Neural crest cell (in vitro differentiated cells): ENCODE measurements at places on chromosomes 12 and 14. TPM values are rescaled to one million over a fixed set of nuclear protein-coding genes. Genes with fewer than 3 reads are reported as not detected.

MYL2 gene
- not detected in 2 replicates for total RNA-seq

TMTC2 gene
- total RNA-seq: 12.3 and 12.5 TPM in 2 replicates

GALNT16 gene
- total RNA-seq: 18.5 and 20.1 TPM in 2 replicates

DEPDC4 gene
- total RNA-seq: 3.5 and 4.1 TPM in 2 replicates

LRRC10 gene
- not detected in 2 replicates for total RNA-seq

- H3K36me3 ChIP-seq: no peaks in the 10 kb centered on the region
- DNase-seq: peak; percentile 27
- no peaks in the 10 kb centered on the region for H3K4me1 ChIP-seq
- no peak overlapping the region for H3K4me3 ChIP-seq
Observed at GRCh38 chr12:52380271-52380694, 5.2 kb downstream of the KRT84 start.

DNA sequence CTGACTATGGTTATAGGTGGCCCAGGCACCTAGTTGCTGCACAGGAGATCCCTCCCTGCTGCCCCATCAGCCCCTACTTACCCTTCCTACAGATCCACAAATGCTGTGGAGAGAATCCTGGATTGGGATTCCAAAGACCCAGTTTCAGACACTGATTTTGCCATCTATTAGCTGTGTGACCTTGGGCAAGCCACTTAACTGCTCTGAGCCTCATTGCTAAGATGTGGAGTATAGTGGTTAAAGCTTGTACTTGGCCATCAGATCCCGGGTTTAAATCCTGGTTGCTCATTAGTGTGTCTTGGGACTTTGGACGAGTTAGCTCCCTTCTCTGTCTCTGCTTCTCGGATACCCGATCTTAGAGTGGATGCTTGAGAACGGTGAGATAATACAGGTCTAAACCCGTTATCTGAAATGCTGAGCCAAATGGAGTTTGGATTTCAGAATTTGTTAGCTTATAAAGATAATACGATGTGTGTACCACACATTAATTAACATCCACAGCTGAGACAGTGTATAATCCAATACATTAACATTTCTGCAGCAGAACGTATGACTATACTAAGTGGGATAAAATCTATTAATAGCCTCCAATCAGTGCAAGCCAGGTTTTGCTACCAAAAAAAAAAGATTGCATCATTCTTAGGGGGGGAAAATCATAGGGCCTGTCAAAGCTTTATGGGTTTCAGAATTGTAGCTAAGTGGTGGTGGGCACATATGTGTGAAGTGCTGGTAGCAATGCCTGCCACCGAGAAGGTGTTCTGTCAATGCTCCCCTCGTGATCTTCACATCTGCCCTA, 16.0 kb downstream of the PROX2 start:
- no peaks in the 10 kb centered on the region for H3K4me1 ChIP-seq
- no peak for DNase-seq
- no peak overlapping the region for H3K4me3 ChIP-seq

GRCh38 chr14:55416866-55417265, 5.2 kb upstream of the ATG14 start:
- H3K4me1 ChIP-seq: peaks cover 10% of the 10 kb centered on the region
- no peak overlapping the region for H3K4me3 ChIP-seq
- peaks cover 41% of the 10 kb centered on the region for H3K27me3 ChIP-seq
- DNase-seq: no peak
- no peaks in the 10 kb centered on the region for H3K36me3 ChIP-seq

GRCh38 chr12:7512553-7512952, 9.0 kb upstream of the CD163 start:
- no peaks in the 10 kb centered on the region for H3K36me3 ChIP-seq
- no peak for DNase-seq
- no peaks in the 10 kb centered on the region for H3K4me1 ChIP-seq

GRCh38 chr14:63596998-63597658, 44.5 kb downstream of the WDR89 start:
- no peaks in the 10 kb centered on the region for H3K27me3 ChIP-seq
- H3K4me1 ChIP-seq: peaks cover 6% of the 10 kb centered on the region
- DNase-seq: no peak

GRCh38 chr14:96104469-96105057, 65.4 kb downstream of the C14orf132 start:
- peaks cover 6% of the 10 kb centered on the region for H3K4me1 ChIP-seq
- DNase-seq: no peak
- H3K4me3 ChIP-seq: no peak overlapping the region
- H3K27ac ChIP-seq: no peak overlapping the region
- peaks cover 10% of the 10 kb centered on the region for H3K27me3 ChIP-seq

- H3K4me1 ChIP-seq: peaks cover under 1% of the 10 kb centered on the region
- H3K27ac ChIP-seq: no peak overlapping the region
- no peak overlapping the region for H3K4me3 ChIP-seq
- DNase-seq: no peak
- no peaks in the 10 kb centered on the region for H3K27me3 ChIP-seq
Observed at GRCh38 chr12:19302100-19302640, 137.1 kb upstream of the AEBP2 start.

DNA sequence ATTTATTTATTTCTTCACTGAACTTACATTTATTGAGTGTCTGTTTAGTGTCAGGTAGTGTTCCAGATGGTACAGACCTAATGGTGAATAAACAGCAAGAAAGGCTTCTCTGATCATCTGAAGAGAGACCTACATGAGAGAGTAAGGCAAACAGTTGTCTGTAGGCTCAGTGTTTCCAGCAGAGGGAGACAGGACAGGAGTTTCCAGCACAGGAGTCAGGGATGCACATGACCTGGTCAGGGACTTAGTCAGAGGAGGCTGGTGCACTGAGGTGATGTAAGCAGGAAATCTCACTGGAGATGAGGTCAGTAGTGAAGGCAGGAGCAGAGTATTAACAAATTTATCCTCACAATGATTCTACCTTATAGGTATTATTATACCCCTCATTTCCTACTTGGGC, 233.2 kb downstream of the MDGA2 start:
- H3K27ac ChIP-seq: no peak overlapping the region
- DNase-seq: no peak
- peaks cover 8% of the 10 kb centered on the region for H3K4me1 ChIP-seq
- H3K4me3 ChIP-seq: no peak overlapping the region

- H3K27me3 ChIP-seq: no peaks in the 10 kb centered on the region
- DNase-seq: no peak
- H3K27ac ChIP-seq: no peak overlapping the region
- no peak overlapping the region for H3K4me3 ChIP-seq
- peaks cover 19% of the 10 kb centered on the region for H3K4me1 ChIP-seq
Observed at GRCh38 chr14:24954037-24954699, 95.8 kb downstream of the STXBP6 start.

GRCh38 chr14:24395609-24396582, 2.9 kb upstream of the NYNRIN start:
- DNase-seq: no peak
- no peak overlapping the region for H3K27ac ChIP-seq
- H3K36me3 ChIP-seq: no peaks in the 10 kb centered on the region
- H3K4me1 ChIP-seq: peaks cover 8% of the 10 kb centered on the region
- H3K27me3 ChIP-seq: peaks cover 9% of the 10 kb centered on the region
- no peak overlapping the region for H3K4me3 ChIP-seq

DNA sequence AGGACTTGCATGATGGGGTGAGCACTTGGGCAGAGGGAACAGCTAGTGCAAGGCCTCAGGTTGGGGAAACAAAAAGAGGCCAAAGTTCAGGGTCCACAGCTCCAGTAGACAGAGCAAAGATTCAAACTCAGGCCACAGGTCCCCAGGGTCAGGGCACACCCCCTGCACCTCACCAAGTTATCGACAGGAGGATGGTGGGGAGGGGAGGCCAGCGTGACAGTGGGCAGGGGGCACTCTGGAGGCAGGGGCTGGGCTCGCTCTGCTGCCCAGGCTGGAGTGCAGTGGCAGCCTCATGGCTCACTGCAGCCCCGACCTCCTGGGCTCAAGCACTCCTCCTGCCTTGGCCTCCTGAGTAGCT, 32.4 kb upstream of the ULK1 start:
- peak overlapping the region; percentile 76 for H3K4me3 ChIP-seq
- peak overlapping the region; percentile 35 for H3K27ac ChIP-seq
- DNase-seq: no peak
- H3K36me3 ChIP-seq: no peaks in the 10 kb centered on the region
- H3K27me3 ChIP-seq: peaks cover 39% of the 10 kb centered on the region
- peaks cover 49% of the 10 kb centered on the region for H3K4me1 ChIP-seq

DNA sequence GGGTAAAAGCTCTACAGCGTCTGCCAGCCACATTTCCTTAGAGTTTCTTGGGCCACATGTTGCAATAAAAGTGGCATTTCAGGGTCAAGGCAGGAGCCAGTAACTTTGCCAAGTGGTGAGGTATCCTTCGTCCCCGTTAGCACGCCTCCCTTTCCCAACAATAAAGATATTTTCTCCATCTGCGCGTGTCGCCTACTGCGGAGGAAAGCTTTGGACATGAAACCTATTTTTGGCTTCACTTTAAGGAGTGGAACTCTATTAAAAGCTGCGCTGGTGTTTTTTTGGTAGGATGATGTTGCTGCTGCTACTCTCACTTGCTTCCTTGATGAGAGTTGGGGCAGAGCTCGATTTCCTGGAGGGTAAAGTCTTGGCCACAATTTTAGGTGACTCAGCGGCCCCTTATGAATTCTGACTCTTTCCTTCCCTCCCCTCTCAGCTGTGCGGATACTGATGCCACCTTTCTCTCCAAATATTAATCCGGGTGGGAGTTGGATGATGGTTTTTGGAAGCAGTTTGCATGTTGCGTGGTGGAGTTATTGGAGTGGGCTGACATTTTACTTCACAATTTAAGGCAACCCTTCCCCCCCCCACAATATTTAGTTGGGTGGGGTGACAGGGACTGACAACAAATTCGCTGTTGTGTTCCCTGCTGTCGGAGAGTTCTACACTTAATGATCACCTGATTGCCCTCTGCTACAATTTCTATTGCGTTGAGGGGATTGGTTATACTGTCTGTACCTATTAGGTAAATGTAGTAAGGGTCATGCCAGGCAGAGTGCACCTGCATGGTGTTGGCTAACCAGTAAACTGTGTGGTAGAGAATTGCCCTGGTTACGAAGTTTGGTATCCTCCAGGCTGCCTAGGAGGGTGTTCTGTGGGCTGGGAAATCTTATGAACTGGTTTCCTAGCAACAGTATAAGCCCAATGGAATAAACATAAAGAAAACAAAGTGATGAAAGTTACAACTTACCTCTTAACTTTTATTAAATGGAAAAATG, 1.1 kb downstream of the CCDC91 start:
- H3K4me3 ChIP-seq: peak overlapping the region; percentile 92
- DNase-seq: no peak
- peak overlapping the region; percentile 88 for H3K27ac ChIP-seq
- H3K4me1 ChIP-seq: peaks cover 20% of the 10 kb centered on the region

DNA sequence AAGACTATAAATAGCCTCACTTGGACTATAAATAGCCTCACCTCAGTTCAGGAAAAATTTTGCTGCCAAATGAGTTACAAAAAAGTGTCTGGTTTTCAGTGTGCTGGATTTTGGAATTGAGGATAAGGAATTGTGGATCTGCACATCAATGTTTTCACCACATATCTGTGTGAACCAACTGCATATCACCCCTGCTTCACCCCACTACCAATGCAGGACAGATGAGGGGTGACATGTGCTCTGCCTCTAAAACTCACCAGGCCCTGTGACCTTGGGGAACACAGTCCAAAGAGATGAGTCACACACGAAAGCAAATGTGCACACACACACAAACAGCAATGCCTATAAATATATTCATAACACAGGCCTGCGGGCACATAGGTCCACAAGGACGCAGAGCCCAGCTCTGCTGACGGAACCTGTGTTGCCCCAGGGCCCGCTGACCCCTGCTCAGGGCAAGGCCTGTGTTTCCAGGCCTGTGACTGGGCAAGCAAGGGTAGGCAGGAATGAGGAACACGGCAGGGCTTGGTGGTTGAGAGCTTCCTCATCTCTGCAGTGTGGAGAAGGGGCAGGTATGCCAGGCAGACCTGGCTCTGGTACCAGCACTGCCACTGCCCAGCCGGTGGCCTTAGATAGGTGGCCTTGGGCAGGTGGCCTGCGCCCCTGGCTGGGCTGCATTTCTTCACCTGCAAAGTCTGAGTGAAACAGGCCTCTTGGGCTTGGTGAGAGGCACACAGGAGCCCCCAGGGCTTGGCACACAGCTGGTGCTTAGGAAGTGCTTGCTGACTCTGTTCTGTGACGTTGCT, 82.4 kb downstream of the ARL6IP4 start:
- H3K4me1 ChIP-seq: peaks cover 32% of the 10 kb centered on the region
- H3K27me3 ChIP-seq: no peaks in the 10 kb centered on the region
- DNase-seq: no peak
- no peak overlapping the region for H3K27ac ChIP-seq

DNA sequence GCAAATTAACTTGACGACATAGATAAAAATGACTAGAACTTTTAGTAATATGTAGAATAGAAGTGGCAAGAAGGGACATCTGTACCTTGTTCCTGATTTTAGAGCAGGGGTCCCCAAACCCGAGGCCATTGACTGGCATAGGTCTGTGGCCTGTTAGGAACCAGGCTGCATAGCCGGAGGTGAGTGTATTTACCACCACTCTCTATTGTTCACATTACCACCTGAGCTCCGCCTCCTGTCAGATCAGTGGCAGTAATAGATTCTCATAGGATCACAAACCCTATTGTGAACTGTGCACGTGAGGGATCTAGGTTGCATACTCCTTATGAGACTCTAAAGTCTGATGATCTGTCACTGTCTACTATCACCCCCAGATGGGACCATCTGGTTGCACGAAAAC, 113.6 kb upstream of the AVPR1A start:
- DNase-seq: no peak
- H3K4me1 ChIP-seq: no peaks in the 10 kb centered on the region
- no peak overlapping the region for H3K4me3 ChIP-seq

GRCh38 chr14:98714626-98715425, 557.2 kb downstream of the BCL11B start:
- no peak for DNase-seq
- no peak overlapping the region for H3K27ac ChIP-seq
- peaks cover 12% of the 10 kb centered on the region for H3K27me3 ChIP-seq

GRCh38 chr12:104493496-104493895, 36.7 kb downstream of the CHST11 start:
- peaks cover 13% of the 10 kb centered on the region for H3K4me1 ChIP-seq
- H3K4me3 ChIP-seq: no peak overlapping the region
- DNase-seq: no peak
- no peak overlapping the region for H3K27ac ChIP-seq
- H3K27me3 ChIP-seq: no peaks in the 10 kb centered on the region

DNA sequence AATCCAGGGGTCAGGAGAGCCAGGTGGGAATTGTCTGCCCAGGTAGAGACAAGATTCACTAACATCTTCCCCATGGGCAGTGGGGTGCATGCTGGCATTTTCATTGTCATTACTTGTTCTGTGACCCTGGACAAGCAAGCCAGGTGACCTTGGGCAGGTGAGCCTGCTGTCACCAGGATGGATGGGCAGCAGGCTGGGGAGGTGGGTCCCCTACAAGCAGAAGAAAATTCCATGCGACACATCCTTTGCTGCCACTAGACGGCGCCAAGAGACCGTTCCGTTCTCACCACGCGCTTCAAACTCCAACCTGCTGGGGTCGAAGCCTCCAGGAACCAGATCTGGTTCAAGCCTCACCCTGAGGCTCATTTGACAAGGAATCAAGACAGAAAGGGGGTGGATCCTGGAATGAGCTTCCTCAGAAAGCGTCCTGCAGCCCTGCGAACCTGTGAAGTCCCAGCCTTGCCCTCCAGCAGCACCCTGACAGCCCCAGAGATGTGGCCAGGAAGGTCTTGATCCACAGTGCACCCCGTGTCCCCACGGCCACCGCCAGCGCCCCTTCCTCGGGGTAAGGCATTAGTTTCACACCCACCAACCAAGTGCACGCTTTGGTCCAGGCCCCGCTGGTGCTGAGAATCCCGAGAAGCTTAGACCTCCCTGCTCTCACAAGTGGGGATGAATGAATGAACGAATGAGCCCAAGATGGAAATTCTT, 3.2 kb upstream of the DYNC1H1 start:
- H3K27me3 ChIP-seq: peaks cover 2% of the 10 kb centered on the region
- H3K4me1 ChIP-seq: peaks cover 26% of the 10 kb centered on the region
- peak; percentile 70 for DNase-seq
- H3K36me3 ChIP-seq: no peaks in the 10 kb centered on the region
- peak overlapping the region; percentile 81 for H3K4me3 ChIP-seq
